Amniotic stem cell (primary cell): ENCODE measurements at places on chromosomes 4 and X.
A peak's percentile ranks its signal among the peaks of the same experiment; 100 is the strongest.

GRCh38 chr4:17810260-17811077 is at the start of the genes DCAF16 and NCAPG:
DCAF16 (minus strand) TSS chr4:17810757; CDS start chr4:17804141, 6,616 bp downstream.
NCAPG (plus strand) TSS chr4:17810979; CDS start chr4:17811078, 99 bp downstream.
- DNase-seq, result peak; percentile 98

DNA sequence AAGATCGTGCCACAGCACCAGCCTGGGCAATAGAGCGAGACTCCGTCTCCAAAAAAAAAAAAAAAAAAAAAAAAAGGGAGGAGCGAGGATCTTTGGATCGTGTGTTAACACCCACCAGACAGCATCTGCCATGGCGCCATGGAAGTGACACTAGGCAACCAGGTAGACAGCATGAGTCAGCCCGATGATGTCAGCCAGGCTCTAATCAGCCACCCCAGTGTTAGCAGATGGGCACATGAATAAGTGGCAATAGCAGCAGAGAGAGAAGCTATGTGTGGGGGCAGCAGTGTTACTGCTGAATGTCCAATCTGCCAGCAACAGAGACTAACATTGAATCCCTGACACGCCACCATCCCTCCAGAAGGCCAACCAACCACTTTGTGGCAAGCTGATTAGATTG is 6.6 kb downstream of the SYN1 start:
- DNase-seq, result no peak

- no peak for DNase-seq
Observed at GRCh38 chr4:188551156-188551555, 411.9 kb downstream of the TRIML1 start.

DNA sequence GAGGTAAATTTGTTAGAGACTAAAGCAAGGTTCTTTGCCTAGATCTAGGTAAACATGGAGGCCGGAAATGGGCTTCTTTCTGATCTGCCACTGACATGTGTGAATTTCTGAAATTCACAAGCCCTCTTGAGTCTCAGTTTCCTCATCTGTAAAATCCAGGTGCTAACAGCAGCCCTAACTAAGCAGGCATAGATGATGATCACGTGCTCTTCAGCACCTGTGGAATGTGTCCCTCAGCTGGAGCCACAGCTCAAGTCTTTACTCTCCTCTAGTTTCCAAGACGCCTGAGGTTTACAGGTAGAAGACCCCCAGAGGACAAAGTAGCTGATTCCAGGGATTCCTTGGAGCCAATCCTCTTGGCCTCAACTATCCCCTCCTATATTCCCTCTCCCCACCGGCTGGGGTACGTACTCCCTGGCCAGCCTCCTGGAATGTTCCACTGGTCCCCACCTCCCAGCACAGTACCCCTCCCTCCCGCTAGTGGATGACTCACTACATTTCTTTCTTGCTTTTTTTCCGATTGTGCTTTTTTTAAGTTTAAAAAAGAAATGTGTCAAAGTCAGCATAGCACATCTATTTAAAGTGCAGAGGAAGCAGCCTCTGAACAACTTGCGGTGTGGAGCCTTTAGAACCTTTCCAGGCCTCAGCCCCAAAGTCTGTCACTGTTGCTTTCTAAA is 98.4 kb downstream of the PHKA2 start:
- no peak for DNase-seq

DNA sequence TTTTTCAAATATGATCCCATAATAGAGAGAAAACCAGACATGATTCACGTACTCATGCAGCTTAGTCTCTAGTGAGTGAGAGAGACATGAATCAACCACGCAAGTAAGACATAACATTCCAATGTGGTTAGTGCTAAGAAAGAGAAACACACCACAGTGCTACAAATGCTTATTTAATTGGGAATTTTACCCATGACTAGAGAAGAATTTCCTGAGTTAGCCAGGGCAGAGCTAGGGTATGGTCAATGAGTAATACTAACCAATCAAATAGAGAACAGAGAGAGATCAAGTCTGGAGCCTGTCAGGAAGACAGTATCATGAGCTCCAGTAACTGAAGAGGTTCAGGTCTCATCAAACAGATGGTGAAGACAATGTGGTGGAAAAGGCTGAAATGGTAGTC is 495.2 kb downstream of the PDGFC start:
- peak; percentile 93 for DNase-seq

DNA sequence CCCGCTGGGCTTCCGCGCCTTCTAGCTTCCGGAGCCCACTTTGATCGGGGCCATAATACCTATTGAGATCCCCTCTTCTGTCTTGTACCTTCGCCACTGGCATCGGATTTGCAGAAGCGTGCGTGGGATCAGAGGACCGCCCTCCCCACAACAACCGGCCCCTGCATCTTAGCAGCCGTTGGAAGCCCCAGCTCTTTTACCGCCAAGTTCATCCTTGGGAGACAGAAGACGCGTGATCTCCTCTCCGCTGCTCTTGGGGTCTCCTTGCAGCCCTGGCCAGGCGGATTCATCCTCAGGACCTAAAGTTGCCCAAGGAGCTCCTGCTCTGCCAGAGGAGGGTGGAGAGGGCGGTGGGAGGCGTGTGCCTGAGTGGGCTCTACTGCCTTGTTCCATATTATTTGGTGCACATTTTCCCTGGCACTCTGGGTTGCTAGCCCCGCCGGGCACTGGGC is 1.6 kb downstream of the SLIT2 start:
- no peak for DNase-seq

GRCh38 chrX:74922922-74923543 is 2.2 kb downstream of the NEXMIF start:
- no peak for DNase-seq

DNA sequence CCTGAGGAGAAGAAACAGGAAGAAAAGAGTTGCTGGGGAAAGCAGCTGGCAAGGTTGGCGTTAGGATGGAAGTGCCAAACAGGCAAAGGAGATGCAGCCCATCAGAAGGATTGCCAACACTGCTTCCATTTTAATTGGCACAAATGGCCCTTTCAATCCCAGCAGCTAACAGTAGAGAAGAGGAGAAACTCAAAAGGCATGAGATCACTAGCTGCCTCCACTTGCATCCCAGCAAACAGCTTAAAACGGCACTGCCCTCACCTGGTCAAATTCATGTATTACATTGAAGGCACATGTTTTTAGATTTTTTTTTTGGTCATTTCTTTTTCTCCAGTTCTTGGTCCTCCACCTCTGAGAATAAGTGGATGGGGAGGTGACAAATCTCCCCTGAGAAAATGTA is 14.9 kb upstream of the LOC101059915 start:
- DNase-seq, result peak; percentile 2

- no peak for DNase-seq
Observed at GRCh38 chr4:186487726-186488125, 67.6 kb downstream of the MTNR1A start.

DNA sequence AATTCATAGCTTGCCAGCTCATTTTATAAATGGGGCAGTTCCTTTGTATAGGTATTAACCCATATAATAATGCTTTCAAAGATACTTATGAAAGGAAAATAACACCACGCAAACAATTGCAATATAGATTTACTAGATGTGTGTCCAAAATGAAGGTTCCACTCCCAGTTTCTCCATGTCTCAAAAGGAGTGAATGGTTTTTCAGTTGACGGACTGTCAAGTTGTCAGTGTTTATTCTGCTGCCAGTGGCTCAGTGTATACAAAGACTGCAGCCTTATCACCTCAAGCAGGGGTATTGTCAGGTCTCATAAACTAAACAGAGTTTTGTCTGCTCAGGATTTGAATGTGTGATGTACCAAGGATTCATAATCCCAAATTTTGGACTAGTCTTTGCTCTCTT is 585.3 kb upstream of the ATOH1 start:
- no peak for DNase-seq
